ENCODE measurements at places on chromosomes 7 and 10.
A peak's percentile ranks its signal among the peaks of the same experiment; 100 is the strongest.

- DNase-seq = no peak
Observed at GRCh38 chr7:101942603-101943210, 125.3 kb downstream of the CUX1 start.

DNA sequence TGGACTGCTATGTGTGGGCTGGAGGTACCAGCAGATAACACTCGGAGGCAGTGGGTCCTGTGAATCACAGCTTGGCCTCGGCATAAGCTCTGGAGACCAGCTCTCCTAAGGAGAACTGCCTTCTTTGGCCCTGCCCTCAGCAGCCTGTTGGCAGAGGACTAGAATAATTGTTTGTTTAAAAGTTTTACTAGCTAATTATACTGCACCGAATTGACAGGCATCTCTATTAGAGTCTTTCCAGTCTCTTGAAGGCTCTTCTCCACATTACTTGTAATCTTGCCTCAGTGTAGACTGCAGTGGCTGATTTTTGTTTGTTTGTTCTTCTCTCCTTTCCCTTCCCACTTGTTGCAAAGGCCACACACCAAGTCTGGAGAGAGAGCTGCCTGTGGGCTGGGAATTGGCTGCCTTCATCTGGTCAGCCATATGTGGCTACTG lies 183.2 kb downstream of the AUTS2 start:
- no peak for DNase-seq

DNA sequence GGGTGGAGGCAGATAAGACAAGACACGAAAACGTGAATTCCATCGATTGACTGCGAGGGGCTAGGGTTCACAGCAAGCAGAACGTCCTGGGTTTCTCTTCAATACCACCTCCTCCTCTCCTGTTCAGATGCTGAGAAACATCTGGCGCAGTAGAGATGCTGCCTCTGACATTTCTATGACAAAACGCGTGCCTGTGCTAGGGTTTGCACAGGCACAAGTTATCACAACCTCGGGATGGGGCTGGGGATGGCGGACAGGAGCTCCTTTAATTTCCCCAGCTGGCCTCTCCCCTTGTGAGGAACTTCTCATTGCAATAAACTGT lies 99.8 kb upstream of the SVIL start:
- no peak for DNase-seq

DNA sequence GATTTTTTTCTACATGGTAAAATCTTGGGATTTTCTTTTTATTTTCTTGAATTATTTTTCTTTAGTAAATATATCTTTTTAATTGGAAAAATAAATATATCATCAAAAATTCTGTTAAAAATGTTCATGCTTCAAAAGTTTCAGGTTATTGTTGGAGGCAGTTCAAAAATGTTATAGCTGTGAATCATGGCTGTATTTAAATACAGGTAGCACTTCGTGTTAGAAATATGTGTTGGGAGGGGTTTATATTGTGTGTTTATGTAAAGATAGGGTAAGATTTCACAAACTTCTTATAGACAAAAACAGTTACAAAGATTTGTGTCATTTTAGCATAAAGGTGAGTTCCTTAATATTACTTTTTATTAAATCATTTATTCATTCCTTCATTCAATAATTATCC lies 60.4 kb downstream of the HDAC9 start:
- no peak for DNase-seq

DNA sequence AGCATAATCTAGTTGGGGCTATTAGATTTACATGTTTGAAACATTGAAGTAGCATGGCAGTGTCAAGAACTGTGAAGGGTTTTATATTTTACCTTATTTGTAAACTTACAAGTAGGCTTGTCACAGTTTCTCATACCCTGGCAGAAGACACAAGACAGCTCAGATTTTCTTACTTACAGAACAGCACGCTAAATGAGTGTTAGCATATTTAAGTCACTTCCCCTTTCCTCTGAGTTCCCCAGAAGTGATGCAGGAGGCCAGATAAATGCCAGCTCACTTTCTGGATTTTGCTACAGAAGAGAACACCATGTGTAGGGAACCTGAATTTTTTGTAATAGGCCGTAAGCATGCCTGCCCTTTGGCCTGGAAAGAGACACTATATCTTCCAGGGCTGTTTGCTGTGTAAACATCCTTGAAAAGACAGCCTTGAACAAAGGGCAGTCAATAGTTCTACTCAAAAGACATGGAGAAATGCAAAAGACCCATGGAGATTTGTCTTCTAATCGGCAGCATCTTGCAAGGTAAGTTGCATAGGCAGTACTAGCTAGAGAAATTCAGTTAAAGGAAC lies 279.1 kb downstream of the PHF14 start:
- DNase-seq = no peak

DNA sequence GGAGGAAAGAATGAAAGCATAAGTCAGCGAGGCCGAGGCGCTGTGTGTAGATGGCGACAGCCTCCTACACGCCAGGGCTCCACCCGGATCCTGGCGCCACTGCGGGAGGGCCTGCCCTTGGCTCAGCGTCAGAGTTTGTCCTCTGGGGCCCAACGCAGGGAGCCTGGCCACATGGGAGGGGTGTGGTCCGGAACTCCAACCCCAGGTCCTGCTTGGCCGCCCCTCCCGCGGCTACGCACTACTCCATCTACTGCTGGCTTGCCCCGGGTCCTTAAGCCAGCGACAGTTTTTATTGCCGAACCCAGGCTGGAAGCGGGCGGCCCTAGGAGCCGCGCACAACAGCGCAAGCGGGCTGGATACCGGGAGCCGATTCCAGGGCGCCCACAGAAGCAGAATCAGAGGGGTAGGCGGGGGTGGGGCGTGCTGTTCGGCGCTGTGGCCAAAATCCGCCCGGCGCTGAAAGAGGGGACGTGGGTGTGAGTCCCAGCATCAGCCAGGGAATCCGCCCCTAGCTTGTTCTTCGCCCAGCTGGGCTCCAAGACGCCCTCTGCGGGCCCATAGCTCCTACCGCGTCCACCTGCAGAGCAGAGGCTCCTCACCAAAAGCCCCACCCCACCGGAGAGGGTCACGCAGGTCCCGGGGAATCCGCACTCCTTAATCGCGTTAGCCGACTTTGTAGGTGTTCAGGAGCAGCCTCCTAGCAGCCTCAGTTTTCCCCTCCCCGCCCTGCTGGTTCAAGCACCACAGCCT lies 4.5 kb downstream of the KAZALD1 start:
- no peak for DNase-seq

GRCh38 chr7:98913612-98914011 lies 35.3 kb downstream of the TRRAP start:
- no peak for DNase-seq

DNA sequence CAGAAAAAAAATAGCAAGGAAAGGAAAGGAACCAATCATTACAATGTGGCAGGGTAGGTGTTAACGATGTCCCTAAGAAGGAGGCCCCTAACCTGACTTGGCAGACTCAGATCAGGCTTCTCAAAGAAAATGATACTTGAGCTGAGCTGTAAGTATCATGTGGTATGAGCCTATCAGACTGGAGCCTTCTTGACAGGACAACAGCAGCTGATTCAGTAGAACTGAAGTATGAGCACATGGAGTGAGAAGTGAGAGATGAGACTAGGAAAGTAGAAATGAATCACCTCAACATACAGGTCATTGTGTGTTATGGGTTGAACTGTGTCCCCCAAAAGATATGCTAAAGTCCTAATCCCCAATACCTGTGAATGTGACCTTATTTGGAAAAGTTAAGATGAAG lies 66.3 kb downstream of the MTERF1 start:
- no peak for DNase-seq

DNA sequence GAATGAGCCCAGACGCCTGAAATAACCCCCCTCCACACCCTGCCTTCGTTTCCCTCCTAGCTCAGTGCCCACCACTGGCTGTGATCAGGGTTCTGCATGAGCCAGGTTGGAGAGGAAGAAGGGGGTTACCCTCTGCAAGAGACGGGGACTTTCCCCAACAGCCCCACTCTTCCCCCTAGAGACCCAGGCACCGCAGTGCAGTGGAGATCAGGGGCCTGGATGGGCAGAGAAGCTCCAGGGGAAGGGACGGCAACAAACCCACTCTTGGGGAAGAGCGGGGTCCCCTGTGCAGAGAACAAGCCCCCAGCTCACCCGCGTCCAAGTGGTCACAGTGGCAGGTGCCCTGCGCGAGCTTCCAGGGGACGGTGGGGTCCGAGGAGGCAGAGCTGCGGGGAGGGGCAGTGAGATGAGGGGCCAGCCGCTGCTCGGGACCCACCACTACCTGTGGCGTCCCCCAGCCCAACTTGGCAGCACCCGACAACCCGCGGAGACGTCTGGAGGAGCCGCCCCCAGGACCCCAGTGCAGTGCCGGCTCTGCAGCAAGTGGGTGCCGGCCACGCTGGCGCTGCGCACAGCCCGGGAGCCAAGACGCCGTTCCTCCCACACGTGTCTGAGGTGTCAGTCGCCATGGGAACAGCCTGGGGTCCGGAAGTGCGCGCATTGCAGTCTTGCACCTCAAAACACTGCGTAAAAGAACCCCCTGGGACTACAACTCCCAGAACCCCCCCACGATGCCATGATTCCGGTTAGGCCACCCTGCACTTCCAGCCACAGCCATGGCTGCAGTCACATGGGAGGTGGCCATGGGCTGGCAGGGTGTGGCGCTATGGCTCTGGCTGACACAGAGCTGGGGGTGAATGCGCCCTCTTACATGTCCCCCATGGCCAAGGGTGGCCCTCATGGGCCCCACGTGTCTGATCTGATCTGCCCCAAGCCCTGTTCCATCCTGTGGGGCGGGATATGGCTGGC lies 45.8 kb upstream of the WIPI2 start:
- no peak for DNase-seq

DNA sequence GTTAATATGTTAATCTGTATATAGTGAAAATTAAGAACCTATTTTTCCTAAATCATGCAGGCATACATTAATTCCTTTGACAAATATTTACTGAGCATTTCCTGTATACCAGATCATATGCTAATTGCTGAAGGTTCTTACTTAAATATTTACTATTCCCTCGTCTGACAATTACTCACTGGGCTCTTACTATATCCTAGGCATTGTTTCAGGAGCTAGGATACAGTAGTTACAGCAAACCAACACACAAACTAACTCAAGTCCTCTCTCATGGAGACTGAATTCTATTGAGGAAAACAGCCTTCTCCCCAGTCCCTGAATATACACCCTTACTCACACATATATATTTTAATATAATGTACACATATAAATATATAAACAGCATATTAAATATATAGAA lies 786.0 kb downstream of the NRG3 start:
- no peak for DNase-seq

DNA sequence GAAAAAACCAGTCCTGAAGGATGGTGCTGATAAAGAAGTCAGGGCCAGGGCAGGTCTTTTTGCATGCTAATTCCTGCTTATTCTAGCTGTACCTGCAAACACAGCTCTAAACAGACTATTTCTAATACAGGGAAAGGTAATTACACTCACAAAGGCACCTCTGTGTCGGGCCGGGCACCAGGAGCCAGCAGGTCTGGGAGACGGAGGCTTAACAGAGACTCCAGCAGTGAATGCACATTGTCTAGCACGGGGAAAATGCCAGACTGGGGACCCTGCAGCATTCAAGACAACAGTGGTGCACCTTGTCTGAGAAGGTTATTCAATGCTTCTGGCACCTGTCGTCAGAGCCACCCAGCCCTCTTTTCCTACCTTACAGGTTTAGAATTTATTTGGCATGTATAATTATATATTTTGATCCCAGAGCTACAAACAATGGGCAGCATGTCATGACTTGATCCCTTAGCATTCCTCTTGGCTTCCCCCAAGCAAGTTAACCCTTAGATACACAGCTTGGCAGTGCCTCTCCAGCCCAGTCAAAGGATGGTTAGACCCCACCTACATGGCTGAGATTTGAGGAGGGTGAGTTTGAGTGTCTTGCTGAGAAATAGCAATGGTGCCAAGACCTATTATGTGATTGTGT lies 185.2 kb downstream of the SLC25A13 start:
- DNase-seq = peak; percentile 32

- no peak for DNase-seq
Observed at GRCh38 chr10:95444792-95445191, 116.4 kb downstream of the SORBS1 start.

- no peak for DNase-seq
Observed at GRCh38 chr10:10165415-10165814, 852.3 kb upstream of the CELF2 start.

GRCh38 chr10:21593986-21594385 lies 60.0 kb downstream of the MLLT10 start:
- no peak for DNase-seq

DNA sequence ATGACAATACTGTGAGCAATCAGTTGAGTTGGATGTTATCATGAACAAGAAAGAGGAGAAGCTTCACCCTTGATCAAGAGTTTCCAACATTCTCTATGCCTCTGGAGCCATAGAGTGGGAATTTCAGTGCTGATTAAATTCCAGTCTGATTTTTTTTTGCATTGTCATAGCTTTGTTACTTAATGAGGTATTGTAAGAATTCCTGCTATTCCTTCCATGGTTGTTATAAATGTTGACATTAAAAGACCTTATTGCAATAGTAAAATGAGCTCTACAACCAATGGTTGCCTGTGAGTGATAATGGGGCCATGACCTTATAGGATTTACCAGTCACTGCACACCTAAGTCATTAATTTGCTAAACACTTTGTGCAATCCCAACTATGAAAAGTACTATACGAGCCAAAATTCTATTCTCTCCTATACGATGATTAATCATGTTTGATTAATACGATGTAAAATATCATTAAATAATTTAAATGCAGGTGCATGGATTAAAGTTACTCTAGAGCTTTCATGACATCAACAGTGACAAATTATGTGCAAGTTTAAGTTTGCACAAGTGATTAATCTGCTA lies 353.2 kb upstream of the KLF6 start:
- DNase-seq = no peak

- DNase-seq = no peak
Observed at GRCh38 chr10:22022257-22023032, 18.9 kb upstream of the DNAJC1 start.

GRCh38 chr7:19728716-19729115 lies 19.9 kb upstream of the POLR1F start:
- no peak for DNase-seq

DNA sequence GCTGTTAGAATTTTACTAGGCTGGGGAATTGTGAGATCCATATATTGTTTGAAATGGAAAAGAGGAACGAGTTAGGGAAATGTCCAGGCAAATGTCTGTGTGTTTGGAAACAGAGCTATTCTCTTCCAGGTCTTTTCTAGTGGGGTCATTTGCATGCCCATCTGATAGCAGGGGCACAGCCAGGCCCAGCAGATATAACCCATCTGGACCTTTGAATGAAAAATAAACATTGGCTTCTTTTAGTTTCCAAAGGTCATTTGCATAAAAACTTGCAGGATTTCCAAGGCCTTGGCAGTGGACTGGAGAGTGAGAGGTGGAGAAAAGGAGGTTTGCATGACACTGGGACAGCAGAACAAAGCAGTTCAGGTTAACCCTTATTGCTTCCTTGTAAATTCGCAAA lies 188.0 kb upstream of the GPR26 start:
- DNase-seq = no peak
